Stimulated activated CD4-positive, alpha-beta T cell treated with anti-CD3 and anti-CD28 coated beads, Interleukin-12 subunit alpha, Interleukin-12 subunit beta, amount 100 ng/mL, for 4 hours (primary cell): ENCODE measurements at places on chromosomes 2 and 18.

DNA sequence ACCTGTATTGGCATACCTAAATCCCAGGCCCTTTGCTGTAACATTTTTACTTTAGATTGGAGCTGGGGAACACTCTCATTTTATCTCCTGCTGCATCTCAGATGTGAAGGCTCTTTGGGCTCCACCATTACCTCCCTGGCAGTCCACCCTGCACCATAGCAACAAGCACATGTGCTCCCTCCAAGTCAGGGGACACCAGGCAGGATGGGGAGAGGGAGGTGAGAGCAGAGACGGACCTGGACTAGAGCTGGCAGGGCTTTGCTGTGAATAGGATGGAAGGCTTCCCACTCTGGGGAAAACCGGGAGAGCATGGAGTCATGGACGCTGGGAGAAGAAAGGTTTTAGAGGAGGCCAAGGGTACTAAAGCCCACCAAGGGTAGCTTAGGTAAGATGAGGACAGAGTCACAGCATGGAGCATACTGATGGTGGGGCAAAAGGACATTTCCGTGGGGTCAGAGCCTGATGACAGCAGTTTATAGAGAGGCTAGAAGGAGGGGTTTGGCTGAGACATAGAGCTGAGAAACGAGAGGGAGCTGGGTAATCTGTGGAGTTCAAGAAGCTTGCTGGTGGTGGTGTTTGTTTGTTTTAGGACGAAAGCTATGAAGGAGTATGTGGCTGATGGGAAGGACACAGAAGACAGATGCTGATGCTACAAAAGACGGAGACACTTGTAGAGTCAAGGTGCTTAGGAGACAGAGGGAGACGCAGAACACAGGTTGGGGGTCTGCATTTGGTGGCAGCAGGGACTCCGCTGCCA lies 134.8 kb downstream of the COL6A3 start:
- no peak for DNase-seq

DNA sequence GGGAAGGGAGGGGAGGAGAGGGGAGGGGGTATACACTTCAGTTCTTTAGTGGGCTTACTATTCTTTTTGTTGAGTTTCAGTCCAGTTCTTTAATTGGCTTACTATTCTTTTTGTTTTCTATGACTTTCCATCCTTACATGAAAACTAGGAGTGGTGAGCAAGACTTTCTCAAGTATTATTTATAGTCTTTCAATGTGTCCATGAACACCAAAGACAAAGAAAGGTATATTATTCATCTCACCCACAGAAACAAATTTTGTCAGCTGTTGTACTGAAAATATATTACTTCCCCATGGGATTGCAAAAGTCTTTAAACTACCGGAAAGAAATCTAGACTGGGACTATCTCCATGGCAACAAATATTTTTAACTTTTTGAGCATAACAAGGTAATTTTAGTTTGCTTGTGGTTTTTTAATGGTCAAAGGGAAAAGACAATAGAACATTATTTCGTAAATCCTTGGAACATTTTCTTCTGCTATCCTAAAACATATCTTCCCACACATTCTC lies 17.6 kb downstream of the ADAM17 start:
- no peak for DNase-seq

DNA sequence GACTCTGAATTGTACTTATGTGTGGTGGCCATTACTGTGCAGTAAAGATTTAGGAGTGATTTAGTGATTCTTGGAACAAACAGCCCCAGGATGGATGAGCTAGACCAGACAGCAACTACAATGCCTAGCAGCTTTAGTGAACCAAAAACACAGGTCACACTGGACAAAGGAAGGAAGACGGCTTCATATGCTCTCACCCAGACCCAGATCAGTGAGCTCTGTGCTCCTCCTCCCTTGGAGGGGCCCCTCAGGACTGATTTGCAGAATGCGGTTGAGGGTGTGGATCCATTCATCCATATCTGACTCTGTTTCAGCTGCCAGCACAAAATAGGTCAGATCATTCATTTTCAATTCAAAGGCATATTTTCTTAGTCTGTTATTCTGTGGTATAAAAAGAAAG lies 159.7 kb upstream of the CCDC195 start:
- DNase-seq: no peak

GRCh38 chr2:164141271-164141670 lies 405.5 kb upstream of the FIGN start:
- no peak for DNase-seq

- no peak for DNase-seq
These were observed 53.6 kb downstream of the CCDC93 start for GRCh38 chr2:117960231-117960630.

DNA sequence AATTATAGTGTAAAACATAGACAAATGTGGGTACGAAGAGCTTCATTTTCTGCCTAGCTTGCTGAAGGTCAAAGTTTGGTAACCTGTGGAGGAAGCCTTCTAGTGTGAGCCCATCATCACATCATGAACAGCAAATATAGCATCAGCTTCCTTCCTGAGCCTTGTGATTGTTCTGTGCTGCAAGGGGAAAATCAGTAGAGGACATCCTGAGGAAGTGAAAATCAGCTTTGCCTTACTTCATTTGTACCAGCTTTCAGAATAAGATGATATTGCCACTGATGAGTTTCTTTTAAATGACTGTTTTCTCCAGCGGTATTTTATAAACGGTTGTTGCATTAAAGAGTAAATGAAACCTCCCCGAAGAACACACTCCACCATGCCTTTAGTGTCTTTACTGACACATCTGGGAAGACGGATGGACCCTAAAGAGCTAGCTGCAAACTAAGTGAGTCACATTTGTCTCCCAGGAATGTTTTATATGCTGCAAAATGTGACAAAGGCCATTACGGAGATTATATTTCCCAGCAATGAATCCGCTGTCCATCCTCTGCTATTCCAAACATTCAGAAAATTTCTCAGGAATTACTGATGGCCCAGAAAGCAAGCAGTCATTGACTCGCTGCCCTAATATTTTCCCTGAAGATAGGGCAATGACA lies 1272.8 kb downstream of the SUCLG1 start:
- no peak for DNase-seq

GRCh38 chr2:235102896-235103295 lies 151.1 kb downstream of the SH3BP4 start:
- no peak for DNase-seq

- no peak for DNase-seq
These were observed 123.1 kb downstream of the CACNB4 start for GRCh38 chr2:151975460-151976414.

GRCh38 chr2:96098900-96099590 lies 17.3 kb downstream of the ADRA2B start:
- no peak for DNase-seq

DNA sequence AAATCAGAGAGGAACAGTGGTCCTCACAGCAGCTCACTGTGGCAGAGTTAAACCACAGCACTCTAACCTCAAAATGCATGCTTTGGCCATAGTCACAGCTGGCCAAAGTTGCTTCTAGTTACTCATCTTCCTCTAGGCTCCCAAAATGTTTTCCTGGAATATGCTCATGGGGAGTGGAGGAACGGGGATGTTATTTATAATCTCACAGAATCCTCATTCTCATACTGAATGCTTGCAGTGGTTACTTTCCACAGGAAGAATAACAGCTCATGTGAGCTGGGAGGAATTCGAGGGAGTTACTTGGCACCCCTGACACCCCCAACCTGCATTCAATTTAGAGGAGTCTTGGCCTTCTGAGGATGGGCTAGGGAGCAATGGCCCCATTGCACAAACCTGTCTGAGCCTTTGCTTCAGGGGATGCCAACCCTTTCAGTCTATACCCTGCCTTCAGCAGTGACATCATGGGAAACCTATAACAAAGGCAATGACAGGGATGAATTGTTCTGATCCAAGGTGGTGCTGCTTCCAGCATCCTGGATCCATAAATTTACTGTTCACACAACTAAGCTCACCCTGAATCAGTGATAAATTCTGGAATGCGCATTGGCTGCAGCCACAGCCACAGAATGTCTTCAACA lies 22.4 kb upstream of the CCBE1 start:
- no peak for DNase-seq

- no peak for DNase-seq
These were observed 30.3 kb upstream of the HNRNPLL start for GRCh38 chr2:38632980-38633379.

DNA sequence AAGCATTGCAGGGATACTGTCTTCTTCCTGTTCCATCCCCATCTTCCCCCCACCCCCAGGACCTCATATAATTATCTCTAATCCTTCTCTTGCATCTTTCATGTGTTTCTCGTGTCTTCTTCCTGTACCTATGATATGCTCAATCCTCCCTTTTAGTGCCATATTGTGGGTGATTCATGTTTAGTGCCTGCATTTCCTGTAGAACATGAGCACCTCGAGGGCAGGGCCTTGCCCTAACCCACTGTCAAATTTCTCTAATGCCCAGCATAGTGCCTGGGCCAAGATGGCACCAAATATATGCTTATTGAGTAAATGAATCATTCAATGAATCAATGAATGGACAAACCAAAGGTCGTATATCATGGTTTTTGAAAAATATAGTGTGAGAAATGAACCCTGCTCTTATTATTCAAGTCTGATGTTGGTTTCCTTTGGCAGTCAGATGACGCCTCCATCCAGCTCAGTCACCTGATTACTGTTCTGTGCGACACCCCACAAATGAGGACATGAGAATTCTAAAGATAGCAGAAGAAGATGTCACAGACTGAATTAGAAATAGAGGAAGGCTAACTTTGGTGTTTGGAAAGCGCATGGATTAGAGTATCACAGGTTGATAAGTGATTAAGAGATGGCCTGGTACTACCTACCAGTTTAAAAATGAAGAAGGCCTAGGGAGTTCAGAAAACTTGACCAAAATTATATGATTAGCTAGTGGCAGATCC lies 278.4 kb downstream of the PRKCE start:
- no peak for DNase-seq

- DNase-seq: no peak
These were observed 6.8 kb upstream of the GREB1 start for GRCh38 chr2:11527001-11527400.

- no peak for DNase-seq
These were observed 55.7 kb downstream of the MEIS1 start for GRCh38 chr2:66490588-66491001.

DNA sequence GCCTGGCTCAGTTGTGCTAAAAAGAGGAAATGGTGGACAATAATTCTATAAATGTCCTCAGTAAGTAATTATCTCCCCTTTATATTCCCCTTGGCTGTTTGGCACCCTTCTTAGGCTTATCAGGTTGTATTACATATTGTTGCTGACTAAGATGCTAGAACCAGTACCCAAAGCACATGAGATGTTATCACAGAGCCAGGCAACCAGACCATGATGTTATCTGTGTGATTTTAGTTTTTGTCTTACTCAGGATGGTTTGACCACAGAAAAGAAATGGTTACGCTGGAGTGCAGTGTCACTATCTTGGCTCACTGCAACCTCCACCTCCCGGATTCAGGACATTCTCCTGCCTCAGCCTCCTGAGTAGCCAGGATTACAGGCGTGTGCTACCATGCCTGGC lies 15.2 kb downstream of the R3HDM1 start:
- no peak for DNase-seq

DNA sequence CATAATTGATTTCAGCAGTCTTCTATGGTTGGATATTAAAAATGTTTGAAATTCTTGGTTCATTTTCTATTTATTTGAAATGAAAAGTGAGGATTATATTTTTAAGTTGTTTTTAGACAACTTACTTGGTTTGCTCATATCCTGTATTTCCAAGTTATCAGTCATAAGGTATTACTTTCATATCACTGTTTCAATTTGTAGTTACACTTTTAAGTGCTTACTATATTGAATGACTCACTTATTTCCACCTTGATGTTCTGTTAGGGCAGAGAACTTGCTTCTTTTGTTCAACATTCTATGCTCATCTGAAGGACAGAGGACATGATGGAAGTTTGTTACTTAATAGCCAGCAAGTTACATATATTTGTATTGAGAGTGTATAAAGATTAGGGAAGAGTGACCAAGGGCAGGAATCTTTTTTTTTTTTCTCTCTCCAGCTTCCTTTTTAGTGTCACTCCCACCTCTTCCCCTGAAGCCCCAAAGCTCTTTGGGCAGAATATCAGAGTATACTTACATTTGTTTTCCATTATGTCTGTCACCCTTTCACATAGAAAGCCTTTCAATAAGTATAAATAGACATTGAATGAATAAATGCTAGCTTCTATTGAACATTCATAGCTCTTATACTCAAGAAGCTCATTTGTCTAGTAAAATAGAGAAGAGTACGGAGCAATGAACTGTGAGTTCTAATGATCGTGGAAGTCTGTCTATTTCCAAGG lies 28.1 kb downstream of the PIK3C3 start:
- DNase-seq: no peak

- no peak for DNase-seq
These were observed 77.7 kb downstream of the THADA start for GRCh38 chr2:43518181-43518580.

- DNase-seq: no peak
These were observed 30.9 kb upstream of the NAB1 start for GRCh38 chr2:190618030-190618429.

DNA sequence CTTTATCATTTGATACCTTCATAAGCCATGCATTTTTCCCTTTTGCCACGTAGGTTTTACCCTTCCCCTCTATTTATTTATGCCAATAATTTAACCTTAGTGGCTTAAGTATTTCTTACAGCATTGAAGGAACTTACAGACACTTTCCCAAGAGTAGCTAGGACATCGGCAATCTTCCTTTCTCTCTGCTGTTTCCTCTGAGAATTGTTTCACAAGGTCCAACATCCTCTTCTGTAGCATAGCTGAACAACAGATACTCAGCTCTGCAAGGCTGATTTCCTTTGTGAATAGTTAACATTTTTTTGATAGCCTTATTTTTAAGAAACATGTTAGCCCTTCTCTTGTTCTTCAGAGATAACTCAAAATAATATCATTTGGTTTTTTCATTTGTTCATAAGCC lies 1.1 kb upstream of the GCA start:
- no peak for DNase-seq

DNA sequence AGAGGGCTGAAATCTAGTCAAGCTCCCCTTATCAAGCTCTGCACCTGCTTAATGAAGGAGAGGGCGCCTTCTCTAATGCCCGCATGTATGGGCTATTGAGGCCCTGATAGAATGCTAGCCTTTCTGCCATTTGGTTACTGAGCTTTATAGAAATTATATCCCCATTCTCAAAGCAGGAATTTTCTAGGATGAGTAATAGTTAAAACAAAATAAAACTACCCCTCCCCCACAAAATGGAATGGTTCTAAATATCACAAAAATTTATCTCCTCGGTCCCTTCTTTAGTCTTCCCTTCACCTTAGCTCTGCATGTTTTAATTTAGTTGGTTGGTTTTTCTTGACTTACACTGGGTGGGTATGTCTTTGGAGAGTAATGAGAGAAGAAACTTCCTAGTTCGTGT lies 37.7 kb downstream of the CD28 start:
- no peak for DNase-seq

GRCh38 chr2:191970867-191971266 lies 124.0 kb upstream of the CAVIN2 start:
- DNase-seq: no peak

- DNase-seq: no peak
These were observed 212.2 kb downstream of the XIRP2 start for GRCh38 chr2:167100506-167100905.

DNA sequence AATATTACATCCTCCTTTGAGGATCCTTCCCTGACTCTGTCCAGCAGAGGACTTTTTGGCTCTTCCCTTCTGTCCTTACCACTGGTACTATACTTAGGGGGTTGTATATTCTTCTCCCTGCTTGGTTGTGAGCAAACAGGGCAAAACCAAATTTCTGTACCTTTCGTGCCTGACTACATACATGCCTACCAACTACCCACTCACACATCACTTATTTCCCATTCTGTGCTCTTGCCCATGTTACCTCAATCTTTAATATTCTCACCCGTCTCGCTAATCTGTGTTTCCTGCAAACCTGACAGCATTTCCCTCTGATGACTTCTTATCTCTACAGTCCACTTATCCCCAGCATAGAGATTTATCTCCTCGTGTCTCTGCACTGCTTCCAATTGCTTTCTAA lies 58.6 kb downstream of the FTCDNL1 start:
- DNase-seq: no peak
